ENCODE measurements at places on chromosomes 1 and 21.

DNA sequence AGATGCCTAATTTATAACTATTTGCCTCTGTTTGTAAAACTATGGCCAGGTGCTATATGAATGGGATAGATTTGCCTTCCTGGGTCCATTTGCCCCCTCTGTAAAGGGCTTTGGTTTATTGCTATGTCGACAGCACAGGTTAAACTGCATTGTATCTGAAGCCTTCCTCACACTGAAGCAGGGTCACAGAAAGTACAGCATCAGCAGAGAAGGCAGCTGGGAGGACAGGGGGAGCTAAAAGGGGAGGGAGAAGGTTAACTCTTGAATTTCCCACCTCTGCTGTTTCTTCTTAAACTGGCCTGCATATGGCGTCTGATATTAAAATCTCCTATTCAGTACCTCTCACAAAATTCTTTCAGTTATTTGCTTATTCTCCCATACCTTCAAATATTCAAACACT is 297.4 kb downstream of the TM2D1 start:
- DNase-seq: no peak

GRCh38 chr1:39026051-39026865 is at the start of gene NDUFS5:
Gene NDUFS5, plus strand, starts transcription at chr1:39026350. Its CDS starts 2,375 bp downstream, at chr1:39028725.
- DNase-seq: no peak

- no peak for DNase-seq
Measured at GRCh38 chr1:229819091-229819490, 193.0 kb downstream of the URB2 start.

GRCh38 chr1:25199819-25200620 is 32.3 kb downstream of the SYF2 start:
- DNase-seq: no peak

DNA sequence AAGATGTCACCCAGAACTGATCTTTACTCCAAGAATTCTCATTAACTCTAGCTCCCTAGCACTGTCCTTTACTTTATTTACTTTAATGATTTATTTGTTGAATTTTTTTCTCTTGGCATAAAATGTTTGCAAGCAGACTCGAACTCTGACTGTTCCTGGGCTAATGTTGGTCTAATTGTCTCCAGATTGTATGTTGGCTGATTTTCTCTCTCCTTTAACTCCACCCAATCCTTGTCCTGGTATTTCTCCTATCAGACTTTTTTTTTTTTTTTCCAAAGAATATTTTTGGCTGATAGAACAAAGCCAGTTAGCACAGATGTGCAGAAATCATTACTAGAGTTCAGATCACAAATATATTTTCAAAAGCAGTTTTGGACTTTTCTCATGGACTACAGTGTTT is 82.6 kb downstream of the ATF6 start:
- no peak for DNase-seq

DNA sequence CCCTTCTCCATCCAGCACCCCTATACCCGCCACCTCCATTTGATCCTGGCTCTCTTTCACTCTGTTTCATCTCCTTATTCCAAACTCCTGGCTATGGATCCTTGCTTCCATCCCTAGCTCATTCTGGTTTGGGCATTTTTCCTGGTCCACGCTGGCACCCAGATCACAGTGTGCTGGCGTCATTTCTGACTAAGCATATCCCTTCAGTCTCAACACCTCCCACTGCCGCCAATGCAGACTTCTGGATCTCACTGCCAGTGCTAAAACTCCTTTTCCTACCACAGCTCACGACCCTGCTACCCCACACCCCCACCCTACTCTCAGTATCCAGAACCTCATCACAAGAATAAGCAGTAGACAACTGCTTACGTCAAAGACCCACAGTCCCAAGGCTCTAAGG is 16.3 kb downstream of the SEC16B start:
- DNase-seq: no peak

DNA sequence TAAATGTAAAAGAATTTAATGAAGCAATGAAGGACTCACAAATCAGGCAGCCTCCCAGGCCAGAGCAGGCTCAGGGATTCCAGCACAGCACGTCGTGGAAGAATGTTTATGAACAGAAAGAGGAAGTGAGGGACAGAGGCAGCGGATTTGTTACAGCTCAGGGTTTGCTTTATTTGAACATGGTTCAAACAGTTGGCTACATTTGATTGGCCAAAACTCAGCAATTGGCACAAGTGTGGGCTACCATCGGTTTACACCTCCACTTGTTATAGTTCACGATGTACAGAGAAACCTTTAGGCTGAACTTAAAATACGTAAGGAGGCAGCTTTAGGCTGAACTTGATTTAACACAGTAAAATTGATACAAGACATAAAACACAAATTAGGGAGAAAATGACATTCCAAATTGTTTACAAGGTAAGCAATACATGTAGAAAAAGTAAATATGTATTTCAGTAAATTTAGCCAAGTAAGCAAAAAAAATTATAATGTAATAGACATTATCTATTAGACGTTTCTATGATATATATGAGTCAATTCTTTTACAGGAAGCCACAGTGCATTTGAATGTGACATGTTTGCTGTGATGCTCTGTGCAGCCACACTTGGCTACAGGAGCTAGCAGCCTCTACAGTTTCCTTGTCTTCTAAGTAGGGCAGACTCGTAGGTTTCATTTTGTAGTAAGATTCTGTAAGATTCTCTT is 126.5 kb downstream of the ADSS2 start:
- DNase-seq: no peak

- no peak for DNase-seq
Measured at GRCh38 chr1:185448591-185449186, 131.6 kb upstream of the IVNS1ABP start.

DNA sequence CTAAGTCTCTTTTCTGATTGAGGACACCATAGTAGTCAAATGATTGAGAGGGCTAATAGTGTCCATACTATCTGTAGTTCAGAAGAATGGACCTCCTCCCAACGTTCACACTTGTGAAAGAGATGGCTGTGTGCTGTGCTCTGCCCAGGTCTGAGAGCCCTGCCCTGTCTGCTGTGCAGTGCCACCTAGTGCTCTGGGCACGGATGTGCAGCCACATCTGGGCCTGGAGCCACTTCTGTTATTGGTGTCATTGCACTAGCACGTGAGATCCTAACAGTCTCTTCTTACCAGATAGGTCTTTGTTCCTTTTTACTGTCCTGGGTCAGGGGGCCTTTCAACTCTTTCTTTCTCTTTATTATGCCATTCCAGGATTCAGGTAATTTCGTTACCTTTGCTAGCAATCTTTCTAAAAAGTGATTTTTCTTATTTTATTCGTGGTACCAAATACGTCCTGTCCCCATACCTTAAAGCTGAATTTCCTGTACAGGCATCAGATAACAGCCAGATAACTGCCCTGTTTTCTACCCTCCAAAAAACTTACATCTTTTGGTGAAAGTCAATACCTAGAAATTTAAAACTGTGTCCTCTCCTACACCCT is 21.7 kb downstream of the INTS3 start:
- DNase-seq: no peak

DNA sequence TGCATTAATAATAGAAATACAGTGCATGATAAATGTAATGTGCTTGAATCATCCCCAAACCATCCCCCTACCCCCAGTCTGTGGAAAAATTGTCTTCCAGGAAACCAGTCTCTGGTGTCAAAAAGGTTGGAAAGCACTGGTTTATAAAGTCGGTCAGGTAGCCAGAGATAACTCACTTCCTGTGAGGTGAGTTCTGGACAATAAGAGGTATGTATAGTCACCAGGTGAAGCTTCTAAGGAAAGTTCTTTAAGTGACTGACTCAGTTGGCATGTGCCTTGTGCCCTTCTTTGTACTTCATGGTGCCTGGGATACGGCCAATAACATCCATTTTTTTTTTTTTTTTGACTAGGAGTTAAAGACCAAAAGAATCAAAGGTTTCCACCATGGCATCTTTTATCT is 103.7 kb downstream of the GPATCH2 start:
- DNase-seq: no peak

DNA sequence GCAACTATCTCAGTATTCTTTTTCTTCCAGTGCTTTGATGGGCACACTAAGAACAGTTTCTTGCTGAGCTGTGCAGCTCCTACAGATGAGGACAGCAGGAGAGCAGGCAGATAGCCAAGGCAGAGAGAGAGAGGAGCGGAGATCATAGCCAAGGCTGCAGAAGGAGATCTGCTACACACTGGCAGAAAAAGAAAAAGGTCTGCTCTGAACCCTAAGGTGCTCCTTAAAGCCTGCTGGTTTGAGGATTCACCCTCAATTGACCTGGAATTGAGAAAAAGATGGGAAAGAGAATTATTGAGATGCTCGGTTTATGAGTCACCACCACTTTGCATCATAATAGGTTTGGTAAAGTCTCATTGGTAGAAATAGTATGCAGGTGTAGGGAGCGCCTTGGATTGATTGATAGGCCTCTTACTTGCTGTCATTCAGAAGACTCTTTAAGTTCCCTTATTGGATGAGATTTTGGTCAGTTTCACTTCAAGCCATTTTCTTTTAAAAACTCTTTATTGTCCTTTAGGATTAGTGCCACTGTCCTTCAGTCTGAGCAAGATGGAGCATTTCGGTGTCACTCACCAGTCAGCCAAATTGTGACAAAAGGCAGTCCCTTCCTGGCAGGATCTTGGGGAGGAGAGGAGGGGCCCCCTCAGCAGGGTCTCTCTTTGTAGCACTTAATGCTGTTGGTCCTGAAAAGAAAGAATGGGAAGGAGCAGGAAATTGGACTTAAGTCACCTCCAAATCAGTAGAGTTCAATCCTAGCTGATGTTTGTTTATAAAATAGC is 685.0 kb downstream of the ADGRL2 start:
- no peak for DNase-seq

DNA sequence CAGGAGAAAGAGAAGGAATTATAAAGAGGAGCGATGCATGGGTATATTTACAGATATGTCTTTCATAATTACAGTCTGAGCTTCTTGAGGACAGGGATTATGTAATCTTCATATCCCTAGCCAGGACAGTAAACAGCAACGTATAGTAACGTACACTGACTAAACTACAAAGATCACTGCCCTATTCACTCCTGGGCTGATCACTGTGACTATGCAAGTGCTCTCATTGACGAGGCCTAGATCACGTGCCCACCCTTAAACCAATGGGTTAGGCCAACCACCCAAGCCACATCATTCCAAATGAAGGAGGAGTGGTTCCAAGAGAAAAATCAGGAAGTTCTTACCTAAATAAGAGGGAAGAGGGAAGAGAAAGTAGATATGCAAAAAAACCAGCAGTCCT is 18.5 kb downstream of the PIK3R3 start:
- DNase-seq: no peak

GRCh38 chr1:228142155-228142691 is 2.1 kb downstream of the GUK1 start:
- no peak for DNase-seq

- DNase-seq: no peak
Measured at GRCh38 chr21:45050345-45050796, 24.0 kb upstream of the ADARB1 start.

DNA sequence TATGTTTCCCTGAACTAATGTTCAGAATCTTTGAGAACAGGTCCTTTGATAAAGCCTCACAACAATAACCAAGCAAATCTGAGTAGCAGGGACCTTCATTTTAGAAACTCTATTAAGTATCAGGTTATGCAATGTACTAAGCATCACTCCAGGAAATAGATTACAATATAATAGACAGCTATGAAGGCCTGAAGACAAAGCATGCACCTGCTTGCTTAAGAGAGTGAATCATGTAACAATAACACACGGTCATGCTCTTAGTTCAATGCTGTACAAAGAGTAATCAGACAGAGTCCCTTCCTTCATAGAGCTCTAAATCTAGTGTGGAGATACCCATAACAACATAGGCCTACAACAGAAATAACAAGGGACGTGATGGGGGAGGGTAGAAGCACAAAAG is 8.1 kb upstream of the CMPK1 start:
- no peak for DNase-seq

DNA sequence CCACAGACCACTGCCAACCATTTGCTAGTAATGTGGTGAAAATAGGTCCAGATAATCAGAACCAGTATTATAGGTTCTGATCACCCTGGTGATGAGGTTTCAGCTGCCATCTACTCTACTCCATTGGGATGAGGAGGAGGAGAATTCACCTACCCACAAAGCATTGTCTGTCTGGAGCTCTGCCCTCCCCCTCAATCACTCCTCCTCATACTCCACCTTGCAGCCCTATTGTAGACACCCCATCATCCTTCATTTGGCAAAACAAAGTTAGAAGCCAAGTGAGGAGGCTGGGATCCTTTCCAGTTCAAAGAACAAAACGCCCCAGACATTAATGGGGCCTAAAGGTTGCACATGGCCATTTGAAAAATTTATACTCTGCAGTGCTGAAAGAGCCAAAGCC is 157.4 kb upstream of the L1TD1 start:
- no peak for DNase-seq

- no peak for DNase-seq
Measured at GRCh38 chr1:29948581-29948980, 712.3 kb downstream of the PTPRU start.

- DNase-seq: no peak
Measured at GRCh38 chr1:211082824-211083223, 51.1 kb downstream of the KCNH1 start.

GRCh38 chr1:150971583-150972416 is 2.8 kb downstream of the CERS2 start:
- no peak for DNase-seq

GRCh38 chr1:21930080-21930571 is 7.0 kb downstream of the HSPG2 start:
- no peak for DNase-seq
